ENCODE measurements at places on chromosomes 7 and 10.

GRCh38 chr10:83880252-83880791 lies 259.0 kb upstream of the GHITM start:
- no peak for DNase-seq

GRCh38 chr7:44225566-44226395 lies 25.0 kb downstream of the YKT6 start:
- DNase-seq: no peak

DNA sequence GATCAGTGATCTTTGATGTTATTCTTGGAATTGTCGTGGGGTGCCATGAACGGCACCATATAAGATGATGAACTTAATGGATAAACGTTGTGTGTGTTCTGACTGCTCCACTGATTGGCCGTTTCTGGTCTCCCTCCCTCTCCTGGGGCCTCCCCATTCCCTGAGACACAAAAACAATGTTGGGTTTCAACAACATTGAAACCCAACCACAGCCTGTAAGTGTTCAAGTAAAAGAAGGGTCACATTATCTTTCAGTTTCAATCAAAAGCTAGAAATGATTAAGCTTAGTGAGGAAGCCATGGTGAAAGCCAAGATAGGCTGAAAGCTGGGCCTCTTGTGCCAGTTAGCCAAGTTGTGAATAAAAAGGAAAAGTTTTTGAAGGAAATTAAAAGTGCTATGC lies 19.5 kb downstream of the EN2 start:
- DNase-seq: no peak

- no peak for DNase-seq
These were observed 28.5 kb upstream of the SH2B2 start for GRCh38 chr7:102258073-102258748.

DNA sequence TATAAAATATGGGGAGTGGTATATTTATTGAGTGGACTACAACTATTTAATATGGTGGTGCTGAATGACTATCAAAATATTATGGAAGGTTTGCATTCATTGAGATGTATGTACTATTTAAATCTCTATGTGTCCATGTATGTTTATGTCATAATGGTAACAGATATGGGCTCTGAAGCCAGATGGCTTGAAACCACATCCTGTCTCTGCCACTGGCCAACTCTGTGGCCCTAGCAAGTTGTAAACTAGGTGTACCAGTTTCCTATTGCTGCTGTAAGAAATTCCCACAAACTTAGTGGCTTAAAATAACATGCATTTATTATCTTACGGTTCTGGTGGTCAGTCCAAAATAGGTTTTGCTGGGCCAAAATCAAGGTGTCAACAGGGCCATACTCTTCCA lies 198.1 kb upstream of the NFE2L3 start:
- no peak for DNase-seq

GRCh38 chr10:131126321-131127137 lies 185.0 kb downstream of the TCERG1L start:
- no peak for DNase-seq

GRCh38 chr7:13850185-13850752 lies 139.2 kb downstream of the ETV1 start:
- DNase-seq: peak; percentile 63
